ENCODE measurements at places on chromosomes 13 and 19. TPM values are rescaled to one million over a fixed set of nuclear protein-coding genes. Genes with fewer than 3 reads are reported as not detected.

The FAAP24 gene
- 14.0 TPM for total RNA-seq

The LRRC25 gene
- total RNA-seq: not detected

The FGF21 gene
- total RNA-seq: not detected

The PTH2 gene
- total RNA-seq: not detected

The TINCR gene
- total RNA-seq: 1.7 TPM

The HPN gene
- 0.10 TPM for total RNA-seq

The NUP58 gene
- 17.6 TPM for total RNA-seq
